ENCODE measurements at places on chromosomes 16 and 17. TPM values are rescaled to one million over a fixed set of nuclear protein-coding genes. Genes with fewer than 3 reads are reported as not detected.

The DOC2B gene
- total RNA-seq = 4.4 TPM

The CCL8 gene
- total RNA-seq = not detected

The MYH1 gene
- not detected for total RNA-seq

The ADAD2 gene
- total RNA-seq = 0.31 TPM

The RND2 gene
- total RNA-seq = 1.5 TPM

The CMTR2 gene
- 19.8 TPM for total RNA-seq

The CES5A gene
- total RNA-seq = not detected

The TK1 gene
- 24.8 TPM for total RNA-seq

The TERB1 gene
- 0.40 TPM for total RNA-seq

The MT3 gene
- total RNA-seq = not detected

Data from gastroesophageal sphincter (tissue), 4 donors.